ENCODE measurements at places on chromosomes 13 and 19. TPM values are rescaled to one million over a fixed set of nuclear protein-coding genes. Genes with fewer than 3 reads are reported as not detected.

GRCh38 chr19:12828494-12828893, 5.9 kb downstream of the RTBDN start:
- no peak for DNase-seq

DNA sequence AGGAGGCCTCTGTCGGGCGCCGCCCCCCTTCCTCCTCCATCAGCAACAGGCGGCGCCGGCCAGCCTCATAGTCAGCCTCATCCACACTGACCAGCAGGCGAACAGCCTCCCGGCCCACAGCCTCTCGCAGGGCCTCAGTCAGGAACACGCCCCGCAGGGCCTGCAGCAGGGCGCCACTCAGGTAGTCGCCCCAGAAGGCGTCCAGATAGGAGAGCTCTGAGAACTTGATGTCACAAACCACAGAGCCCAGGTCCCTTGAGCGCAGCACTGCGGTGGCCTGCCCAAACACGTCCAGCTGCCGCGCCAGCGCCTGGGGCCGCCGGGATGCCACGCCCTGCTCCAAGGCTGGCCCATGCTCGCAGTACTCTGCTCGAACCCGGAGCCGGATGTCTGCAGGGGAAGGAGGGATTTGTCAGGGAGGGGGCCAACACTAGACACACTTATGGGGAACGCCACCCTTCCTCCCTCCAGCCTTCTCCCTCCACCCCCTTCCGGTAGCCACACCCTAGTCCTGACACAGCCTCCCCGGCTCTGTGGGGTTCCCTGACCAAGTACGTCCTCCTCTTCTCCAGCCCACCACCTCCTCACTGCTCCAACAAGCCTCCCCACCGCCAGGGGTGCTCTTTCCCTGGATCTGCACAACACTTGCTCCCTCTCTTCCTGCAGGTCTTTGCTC, 17.9 kb downstream of the DEDD2 start:
- DNase-seq = no peak

DNA sequence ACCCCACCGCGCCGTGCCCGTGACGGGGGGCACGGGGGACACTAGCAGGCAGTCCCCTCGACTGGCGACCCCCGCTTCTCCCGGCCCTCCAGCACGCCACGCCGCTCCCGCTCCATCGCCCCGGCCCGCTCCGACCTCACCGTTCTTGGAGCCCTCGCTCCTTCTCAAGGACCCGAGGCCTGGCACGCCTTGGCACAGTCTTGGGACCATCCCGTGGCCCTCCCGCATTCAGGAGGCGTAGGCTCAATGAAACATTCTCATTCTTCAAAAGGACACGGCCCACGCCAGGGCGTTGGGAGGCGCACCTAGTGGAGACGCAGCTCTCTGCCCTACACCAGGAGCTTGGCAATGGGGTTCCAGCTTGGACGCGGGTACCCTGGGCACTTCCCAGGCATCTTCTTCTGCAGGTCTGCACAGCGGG, 473 bp upstream of the CERS1 start:
- no peak for DNase-seq

GRCh38 chr13:30450066-30450465, 15.7 kb downstream of the HMGB1 start:
- no peak for DNase-seq

DNA sequence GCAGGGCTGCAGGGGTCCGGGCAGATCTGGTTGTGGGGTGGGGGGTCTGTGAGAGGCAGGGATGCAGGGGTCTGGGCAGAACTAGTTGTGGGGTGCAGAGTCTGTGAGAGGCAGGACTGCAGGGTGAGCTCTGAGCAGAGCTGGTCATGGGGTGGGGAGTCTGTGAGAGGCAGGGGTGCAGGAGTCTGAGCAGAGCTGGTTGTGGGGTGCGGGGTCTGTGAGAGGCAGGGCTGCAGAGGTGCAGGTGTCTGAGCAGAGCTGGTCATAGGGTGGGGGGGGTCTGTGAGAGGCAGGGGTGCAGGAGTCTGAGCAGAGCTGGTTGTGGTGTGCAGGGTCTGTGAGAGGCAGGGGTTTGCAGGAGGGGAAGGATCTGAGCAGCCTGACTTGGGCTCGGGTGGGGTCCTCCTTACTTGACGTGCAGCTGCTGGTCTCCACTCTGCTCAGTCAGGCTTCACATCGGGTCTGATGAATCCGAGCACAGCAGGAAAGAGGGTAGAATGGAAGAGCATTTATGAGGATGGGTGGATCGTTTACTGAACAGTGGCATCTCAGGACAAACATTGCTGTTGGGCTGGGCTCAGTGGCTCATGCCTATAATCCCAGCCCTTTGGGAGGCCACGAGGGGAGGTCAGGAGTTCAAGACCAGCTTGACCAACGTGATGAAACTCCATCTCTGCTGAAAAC, 31.2 kb downstream of the IGFL2 start:
- DNase-seq = no peak

- no peak for DNase-seq
Measured at GRCh38 chr13:105679838-105680237, 855.6 kb downstream of the EFNB2 start.

DNA sequence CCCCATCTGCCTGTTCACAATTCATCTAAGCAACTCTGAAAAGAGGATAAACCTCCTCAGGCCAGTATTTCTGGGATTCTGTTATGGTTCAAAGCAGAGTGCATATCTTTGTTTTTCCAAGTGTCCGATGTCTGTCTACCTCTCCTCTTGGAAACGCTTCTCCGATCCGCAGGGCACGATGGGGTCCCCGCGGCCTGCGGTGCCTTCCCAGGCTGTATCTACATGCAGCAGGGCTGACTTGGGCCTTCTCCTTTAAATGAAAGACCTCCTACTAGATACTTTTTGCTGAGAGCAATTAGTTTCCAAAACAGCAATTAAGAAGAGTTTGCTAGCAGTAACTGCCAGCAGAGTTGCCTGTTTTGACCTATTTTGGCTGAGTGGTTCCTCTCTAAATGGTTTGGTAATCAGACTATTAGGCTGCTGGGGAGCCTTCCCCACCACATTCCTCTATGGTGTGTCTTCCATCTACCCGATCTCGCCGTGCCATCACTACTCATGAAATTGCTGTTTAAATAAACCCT, 23.5 kb downstream of the COL4A2 start:
- no peak for DNase-seq

GRCh38 chr13:28976636-28977035, 156.5 kb downstream of the MTUS2 start:
- no peak for DNase-seq

- DNase-seq = no peak
Measured at GRCh38 chr19:39270036-39270871, 2.1 kb downstream of the IFNL2 start.

DNA sequence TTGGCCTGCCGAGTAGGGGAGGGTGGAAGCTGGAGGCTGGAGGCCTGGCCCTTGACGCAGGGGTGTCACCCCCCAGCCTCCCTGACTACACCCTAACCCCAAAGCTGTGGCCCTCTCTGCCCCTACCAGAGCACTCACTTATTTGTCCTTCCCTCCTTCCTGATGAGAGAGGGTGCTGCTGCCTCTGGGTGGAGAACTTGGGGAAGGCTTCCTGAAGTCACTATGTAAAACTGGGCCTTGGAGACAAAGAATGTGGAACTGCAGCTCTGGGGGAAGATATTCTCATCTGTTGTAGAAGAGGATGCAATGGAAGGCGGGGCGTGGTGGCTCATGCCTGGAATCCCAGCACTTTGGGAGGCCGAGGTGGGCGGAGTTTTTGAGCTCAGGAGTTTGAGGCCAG, 485.2 kb downstream of the ZNF536 start:
- no peak for DNase-seq

GRCh38 chr13:49681842-49682435, 9.3 kb downstream of the EBPL start:
- DNase-seq = no peak

DNA sequence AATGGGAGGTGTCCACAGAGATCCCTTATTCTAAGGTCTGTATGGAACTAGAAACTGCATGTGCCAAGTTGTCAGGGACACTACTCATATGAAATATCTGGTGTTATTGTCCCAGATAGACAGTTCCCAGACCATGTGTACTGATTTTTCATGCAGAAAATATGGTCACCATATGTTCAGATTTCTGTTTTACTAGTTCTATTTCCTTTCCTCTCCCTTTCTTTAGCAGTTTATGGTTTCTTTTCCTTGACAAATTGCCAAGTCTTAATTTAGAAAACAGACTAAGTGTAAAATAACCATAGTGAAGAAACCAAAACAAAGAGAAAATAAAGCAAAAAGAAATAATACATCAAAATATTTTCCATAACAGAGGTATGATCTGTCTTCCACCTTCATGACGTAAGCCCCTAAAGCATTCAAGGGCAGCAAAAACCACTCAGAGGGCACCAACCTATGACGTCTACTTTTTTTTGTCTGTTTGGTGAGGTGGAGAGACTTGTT, 248.5 kb downstream of the KCTD12 start:
- no peak for DNase-seq

- DNase-seq = no peak
Measured at GRCh38 chr13:37326334-37326733, 220.9 kb upstream of the CSNK1A1L start.

DNA sequence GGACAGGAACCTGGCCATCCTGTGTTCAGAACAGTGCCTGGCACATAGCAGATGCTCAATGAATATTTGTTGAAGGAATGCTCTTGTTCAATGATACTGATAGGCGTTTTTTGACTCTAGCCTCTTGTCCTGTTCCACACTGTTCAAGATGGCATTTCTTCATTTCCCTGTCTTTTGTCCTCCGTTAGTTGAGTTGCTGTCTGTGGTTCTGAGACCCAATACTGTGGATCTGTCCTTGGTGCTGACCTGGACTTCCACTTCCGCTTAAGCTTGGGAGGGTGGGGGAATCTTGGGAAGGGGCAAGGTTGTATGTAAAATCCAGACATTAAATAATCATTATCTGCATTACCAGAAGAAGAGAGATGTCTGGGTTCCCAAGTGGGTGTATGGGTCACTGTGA, 8.3 kb upstream of the KCNN4 start:
- DNase-seq = no peak

Gene TNFSF11
- 0.24 TPM for total RNA-seq

Gene SCAF1
- total RNA-seq = 27.2 TPM

Gene CCDC8
- 9.9 TPM for total RNA-seq

Gene GIPC3
- 0.28 TPM for total RNA-seq

Gene ZIM2
- total RNA-seq = not detected

Gene ANKRD24
- total RNA-seq = 1.3 TPM

Gene RDH8
- total RNA-seq = not detected

Gene VSTM1
- not detected for total RNA-seq

Gene MUC16
- 0.97 TPM for total RNA-seq

Gene CYP4F11
- 2.1 TPM for total RNA-seq

Gene ZIK1
- 1.2 TPM for total RNA-seq
